Amniotic stem cell (primary cell): ENCODE measurements at places on chromosomes 2 and 18.
A peak's percentile ranks its signal among the peaks of the same experiment; 100 is the strongest.

GRCh38 chr2:190343089-190343535 lies 277 bp upstream of the INPP1 start:
- no peak for DNase-seq

GRCh38 chr2:169185711-169186110 lies 116.3 kb downstream of the DHRS9 start:
- DNase-seq = no peak

DNA sequence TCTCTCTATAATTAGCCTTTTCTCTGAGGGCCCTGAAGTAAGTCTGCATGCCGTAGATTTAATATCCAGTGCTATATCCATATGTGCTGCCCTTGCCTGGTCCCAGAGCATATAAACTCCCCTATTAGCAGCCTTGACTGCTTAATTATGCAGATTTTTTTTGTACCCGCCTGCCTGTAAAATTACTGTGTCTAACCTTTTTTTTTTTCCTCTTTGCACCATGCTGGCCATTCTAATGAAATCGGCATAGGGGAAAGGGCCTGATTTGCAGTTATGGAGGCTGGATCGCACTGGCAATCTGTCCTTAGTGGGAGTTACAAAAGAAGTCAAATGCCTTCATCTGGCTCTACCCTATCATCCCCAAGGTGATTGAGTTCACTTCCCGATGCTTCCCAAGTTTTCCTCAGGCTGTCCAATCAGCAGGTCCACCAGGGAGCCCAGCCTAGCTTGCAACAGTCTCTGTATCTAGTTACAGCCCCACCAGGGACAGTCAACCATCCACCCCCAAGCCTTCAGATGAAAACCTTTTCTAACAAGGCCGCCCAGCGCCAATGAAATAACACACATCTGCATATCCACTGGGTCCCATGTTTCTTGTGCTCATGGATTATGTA lies 239.0 kb downstream of the ZNF521 start:
- no peak for DNase-seq

- DNase-seq = no peak
Measured at GRCh38 chr2:121409388-121409787, 121.3 kb upstream of the RNU4ATAC start.

DNA sequence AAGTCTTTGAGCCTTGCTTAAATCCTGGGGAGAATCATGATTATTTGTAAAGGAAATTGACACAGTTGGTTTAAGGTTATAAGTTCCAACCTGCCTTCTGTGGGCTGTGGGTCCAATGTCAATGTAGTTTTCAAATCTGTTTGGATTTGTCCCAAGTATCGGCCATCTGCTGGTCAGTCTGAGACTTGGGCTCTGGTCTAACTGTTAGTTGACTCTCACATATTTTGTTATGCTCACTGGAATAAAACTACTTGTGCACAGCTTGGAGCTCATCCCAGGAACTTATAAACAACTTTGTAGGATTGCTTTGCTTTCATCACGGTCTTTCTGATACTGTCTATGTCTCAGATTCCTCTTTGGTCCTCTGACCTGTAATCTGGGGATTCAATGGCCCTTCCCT lies 1026.2 kb upstream of the ZEB2 start:
- no peak for DNase-seq

GRCh38 chr2:44360749-44361329 lies 455 bp downstream of the PREPL start:
- no peak for DNase-seq

GRCh38 chr2:204260162-204260877 lies 285.0 kb upstream of the PARD3B start:
- DNase-seq = peak; percentile 55

- no peak for DNase-seq
Measured at GRCh38 chr2:7691961-7692656, 774.9 kb downstream of the RNF144A start.

DNA sequence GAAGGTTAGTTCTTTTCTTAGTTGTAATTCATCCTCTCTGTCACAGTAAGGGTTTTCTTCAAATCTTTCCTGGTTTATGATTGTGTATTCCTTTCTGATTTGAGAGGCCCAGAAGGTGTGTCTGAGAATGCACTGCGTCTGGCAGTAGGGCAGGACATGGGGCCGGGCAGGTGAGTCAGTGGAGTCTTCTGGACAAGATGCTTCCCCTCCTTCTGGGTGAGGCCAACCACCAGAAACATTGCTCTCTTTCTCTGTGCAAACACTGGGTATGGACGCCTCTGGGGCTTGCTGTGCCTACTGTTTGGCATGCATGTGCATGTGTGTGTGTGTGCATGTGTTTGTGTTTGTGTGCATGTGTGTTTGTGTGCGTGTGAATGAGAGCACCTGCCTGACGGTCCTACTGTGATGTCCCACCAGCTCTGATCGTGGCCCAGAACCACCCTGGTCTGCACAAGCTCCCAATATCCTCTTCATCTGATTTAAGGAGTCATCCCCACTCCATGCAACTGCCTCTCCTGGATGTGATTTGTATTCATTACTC lies 93.2 kb upstream of the DLX2 start:
- no peak for DNase-seq

- DNase-seq = no peak
Measured at GRCh38 chr2:178819147-178819875, 12.1 kb upstream of the TTN start.

- DNase-seq = no peak
Measured at GRCh38 chr2:234426616-234427015, 70.3 kb downstream of the ARL4C start.

GRCh38 chr2:40544072-40544471 lies 92.2 kb upstream of the SLC8A1 start:
- no peak for DNase-seq

- no peak for DNase-seq
Measured at GRCh38 chr2:42223855-42224268, 54.7 kb downstream of the EML4 start.

- DNase-seq = no peak
Measured at GRCh38 chr18:59286341-59286740, 13.1 kb upstream of the RAX start.

DNA sequence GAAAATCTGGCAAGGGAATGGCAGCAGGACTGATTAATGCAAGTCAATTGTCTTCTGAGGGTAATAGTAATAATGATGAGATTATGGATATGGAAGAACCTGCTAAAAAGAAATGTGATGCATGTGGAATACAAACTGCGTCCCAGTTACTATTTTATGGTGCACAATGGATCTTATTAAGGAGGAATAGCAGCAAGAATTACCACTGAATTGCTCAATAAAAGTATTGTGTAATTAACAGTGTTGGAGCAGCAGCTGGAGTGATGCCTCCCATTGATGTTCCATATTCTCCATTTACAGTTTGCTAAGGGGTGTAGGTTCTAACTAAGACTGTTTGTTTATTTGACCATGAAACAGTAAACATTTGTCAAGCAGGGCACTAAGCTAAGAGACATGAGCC lies 167.9 kb downstream of the HRH4 start:
- no peak for DNase-seq

DNA sequence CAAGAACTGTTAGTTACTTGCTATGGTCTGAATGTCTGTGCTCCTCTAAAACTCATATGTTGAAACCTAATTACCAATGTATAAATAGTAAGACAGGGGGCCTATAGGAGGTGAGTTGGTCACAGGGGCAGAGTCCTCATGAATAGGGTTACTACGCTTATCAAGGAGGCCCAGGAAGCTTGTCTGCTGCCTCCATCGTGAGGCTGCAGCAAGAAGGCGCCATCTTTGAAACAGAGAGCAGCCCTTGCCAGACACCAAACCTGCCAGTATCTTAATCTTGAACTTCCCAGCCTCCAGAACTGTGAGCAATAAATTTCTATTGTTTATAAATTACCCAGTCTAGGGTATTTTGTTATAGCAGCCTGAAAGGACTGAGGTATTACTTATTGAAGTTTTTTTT lies 79.1 kb downstream of the TGIF1 start:
- DNase-seq = no peak

- no peak for DNase-seq
Measured at GRCh38 chr18:69597561-69597960, 196.9 kb downstream of the DOK6 start.

- DNase-seq = no peak
Measured at GRCh38 chr2:10956006-10956790, 44.5 kb downstream of the KCNF1 start.

DNA sequence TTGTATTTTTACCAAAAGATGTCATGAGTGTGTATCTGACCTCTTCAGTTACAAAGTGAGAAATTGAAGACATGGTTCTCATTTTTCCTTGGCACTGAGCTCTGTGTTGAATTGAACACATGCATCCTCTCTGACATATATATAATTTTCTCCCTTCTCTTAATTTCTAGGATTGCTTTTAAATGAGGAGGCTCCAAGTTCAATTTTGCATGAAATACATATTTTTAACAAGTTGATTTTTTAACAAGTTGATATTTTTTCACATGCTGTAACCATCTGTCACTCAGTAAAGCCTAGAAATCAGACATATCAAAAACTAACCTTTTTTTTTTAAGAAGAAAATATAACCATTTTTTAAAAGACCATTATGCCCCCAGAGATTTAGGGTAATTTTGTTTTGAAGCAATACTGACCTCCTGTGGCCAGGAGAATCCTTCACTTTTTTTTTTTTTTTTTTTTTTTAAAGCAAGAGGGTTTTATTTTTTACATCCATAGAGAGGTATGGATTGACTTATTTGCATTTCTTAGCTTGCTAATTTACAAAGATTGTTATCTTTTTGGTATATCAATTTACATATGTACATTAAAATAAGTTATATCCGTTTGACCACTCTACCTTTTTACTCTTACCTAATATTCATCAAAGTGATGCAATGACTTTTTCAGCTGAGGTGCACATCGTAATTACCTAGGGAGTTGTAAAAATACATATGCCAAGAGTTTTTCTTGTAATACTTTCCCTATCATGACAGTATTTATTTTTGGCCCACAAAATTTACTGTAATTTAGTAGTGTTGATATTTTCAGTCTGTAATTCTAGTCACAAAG lies 161.8 kb downstream of the SOCS6 start:
- DNase-seq = no peak

- no peak for DNase-seq
Measured at GRCh38 chr2:26118682-26119081, 54.2 kb upstream of the GAREM2 start.

DNA sequence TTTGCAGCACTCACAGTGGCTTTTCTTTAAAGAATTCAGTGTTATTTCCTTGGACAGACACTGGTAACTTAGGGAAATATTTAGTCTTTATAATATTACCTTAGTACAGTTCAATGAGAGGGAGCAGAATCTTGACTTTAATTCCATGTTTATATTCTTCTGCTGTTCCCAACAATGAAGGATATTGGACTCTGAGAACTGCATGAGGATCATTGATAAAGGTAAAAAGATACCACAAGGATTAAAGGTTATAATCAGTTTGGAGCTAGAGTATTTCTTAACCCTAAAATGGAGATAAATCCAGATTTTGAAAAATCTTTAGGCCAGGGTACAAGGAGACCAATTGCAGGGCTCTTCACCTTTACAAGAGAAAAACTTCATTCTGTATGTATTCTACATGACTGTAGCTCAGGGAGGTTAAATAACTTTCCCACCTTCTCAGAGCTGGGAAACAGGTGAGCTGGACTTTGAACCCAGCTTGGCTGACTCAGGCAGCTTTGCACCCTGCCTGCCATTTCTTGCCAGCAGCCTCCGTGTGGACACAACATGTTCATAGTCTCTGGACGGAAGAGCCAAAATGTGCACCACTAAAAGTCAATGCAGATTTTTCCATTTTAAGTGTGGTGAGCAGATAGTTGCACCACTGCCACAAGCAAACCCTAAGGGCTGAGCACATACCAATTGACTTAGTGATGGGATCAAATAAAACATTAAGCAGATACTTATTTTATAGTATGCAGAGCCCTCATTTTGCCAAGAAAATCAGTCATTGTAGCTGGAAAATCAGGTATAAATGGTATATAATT lies 26.7 kb downstream of the UPP2 start:
- DNase-seq = no peak

GRCh38 chr18:45775241-45775676 lies 50.2 kb upstream of the SIGLEC15 start:
- no peak for DNase-seq

GRCh38 chr2:69774984-69775982 lies 33.3 kb downstream of the ANXA4 start:
- DNase-seq = no peak

- DNase-seq = no peak
Measured at GRCh38 chr2:163351966-163352365, 383.8 kb downstream of the FIGN start.

DNA sequence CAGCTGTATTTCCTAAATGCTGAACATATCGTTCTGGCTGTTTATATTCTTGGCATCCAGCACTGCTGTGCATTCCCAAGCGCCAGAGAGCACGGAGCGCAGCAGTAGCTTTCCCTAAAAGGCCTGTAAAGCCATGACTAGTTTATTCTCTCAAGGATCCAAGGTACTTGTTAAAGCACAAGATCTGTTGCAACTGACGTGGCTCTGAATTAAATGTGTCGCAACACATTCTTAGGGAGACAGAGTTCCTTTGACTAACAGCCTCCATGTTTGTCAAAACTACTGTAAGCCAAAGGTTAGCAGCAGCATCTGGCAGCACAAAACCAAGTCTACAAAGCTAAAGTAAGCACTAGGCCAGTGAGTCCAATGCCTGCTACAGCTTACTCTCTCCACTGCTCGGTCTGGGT lies 188.6 kb upstream of the FN1 start:
- no peak for DNase-seq

DNA sequence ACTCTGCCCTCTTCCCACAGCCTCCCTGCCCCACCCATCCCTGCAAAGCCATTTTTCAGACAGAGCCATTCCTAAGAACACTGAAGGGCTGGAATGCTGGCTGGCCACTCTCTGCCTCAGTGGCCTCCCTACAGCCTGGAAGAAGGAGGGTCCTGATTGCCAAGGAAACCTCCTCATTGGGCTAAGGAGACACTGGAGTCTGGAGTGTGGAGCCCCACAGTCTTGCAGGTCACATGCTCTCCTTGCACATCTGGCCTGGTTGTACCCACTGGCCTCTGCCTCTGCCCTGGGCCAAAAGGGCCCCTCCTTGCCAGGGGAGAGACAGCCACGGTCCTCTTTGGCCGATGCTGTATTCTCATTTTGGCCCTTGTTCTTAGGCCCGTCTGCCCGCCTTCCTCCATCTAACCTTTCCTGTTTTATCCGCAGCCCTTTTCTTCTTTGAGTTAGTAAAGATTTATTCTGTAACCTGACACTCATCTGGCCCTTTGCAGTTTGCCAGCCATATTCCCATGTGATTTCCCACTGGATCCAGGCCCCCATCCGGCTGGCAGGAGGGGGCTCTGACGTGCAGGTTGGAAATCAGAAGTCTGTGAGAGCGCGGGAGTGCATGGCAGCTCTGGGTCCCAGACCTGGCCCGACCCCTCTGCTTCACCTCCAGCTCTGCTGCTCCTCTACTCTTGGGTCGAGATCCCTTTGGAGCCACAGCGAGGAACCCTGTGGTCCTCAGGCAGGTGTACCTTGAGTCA lies 11.0 kb upstream of the CATIP start:
- DNase-seq = no peak

GRCh38 chr2:72718876-72719275 lies 107.0 kb downstream of the EXOC6B start:
- no peak for DNase-seq

GRCh38 chr2:28047681-28048080 lies 157.2 kb downstream of the BABAM2 start:
- DNase-seq = no peak

DNA sequence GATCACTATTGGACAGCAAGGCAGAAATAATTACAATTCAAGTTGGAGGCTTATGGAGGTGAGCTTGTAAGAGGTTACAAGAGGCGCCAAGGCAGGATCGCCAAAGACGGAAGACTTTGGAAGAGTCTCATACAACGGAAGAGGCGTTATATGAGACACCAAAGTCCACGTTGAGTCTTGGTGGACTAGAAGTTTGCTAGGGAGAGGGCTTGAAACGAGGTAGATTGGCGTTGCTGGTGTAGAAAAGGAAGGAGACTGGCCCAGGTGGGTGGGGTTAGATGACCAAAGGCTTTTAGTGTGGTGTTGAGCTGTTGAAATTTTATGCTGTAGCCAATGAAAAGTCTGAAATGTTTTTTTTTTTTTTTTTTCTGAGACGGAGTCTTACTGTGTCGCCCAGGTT lies 1.4 kb downstream of the MSH2 start:
- DNase-seq = no peak
